Muscle of leg (tissue), 16 donors: ENCODE measurements at places on chromosomes 12 and 14. TPM values are rescaled to one million over a fixed set of nuclear protein-coding genes. Genes with fewer than 3 reads are reported as not detected.

DNA sequence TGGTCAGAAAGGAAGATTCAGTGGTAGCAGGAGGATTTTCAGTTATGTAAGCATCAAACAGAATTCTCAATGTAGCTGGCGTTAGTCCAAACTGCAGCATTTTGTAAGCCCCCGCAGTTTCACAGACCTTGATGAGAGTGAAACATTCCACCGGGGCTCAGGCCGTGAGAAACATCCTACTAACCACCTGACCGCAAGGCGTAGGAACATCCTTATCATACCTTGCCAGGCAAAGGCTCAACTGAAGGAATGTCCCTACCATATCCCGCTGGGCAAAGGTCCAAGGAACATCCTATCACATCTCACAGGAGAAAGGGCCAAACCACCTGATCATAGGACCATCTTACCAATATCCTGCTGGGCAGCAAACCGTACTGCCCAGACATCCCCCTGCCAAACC, 624.8 kb upstream of the TMEM132C start:
- no peaks in the 10 kb centered on the region for H3K36me3 ChIP-seq
- no peak overlapping the region for H3K27ac ChIP-seq
- no peaks in the 10 kb centered on the region for H3K4me1 ChIP-seq
- H3K27me3 ChIP-seq, result no peaks in the 10 kb centered on the region

ASPG gene
- 0.71 TPM for total RNA-seq

GRCh38 chr14:100856056-100856950, 30.4 kb downstream of the MEG3 start:
- H3K4me1 ChIP-seq, result peaks cover 60% of the 10 kb centered on the region
- peak overlapping the region; percentile 13 for H3K27ac ChIP-seq
- no peak overlapping the region for H3K4me3 ChIP-seq

MMP17 gene
- 4.0 TPM for total RNA-seq

DNA sequence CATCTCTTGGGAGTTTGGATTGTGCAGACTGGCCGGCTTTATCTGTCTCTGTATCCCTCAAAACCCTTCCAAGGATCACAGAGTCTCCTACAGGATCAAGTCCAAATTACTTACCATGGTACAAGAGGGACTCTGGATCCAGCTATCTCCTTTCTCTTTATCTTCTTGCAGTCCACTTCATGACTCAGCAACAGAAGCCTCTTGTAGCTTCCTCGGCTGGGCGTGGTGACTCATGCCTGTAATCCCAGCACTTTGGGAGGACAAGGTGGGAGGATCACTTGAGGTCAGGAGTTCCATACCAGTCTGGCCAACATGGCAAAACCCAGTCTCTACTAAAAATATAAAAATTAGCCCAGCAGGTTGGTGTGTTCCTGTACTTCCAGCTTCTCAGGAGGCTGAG, 189.7 kb downstream of the BCAT1 start:
- no peaks in the 10 kb centered on the region for H3K36me3 ChIP-seq
- H3K4me1 ChIP-seq, result no peaks in the 10 kb centered on the region
- no peaks in the 10 kb centered on the region for H3K27me3 ChIP-seq
- no peak for DNase-seq
- H3K27ac ChIP-seq, result no peak overlapping the region
